ENCODE measurements at places on chromosomes 5 and 9.
A peak's percentile ranks its signal among the peaks of the same experiment; 100 is the strongest.

GRCh38 chr5:8239646-8240045, 370.7 kb downstream of the MTRR start:
- no peak for DNase-seq

DNA sequence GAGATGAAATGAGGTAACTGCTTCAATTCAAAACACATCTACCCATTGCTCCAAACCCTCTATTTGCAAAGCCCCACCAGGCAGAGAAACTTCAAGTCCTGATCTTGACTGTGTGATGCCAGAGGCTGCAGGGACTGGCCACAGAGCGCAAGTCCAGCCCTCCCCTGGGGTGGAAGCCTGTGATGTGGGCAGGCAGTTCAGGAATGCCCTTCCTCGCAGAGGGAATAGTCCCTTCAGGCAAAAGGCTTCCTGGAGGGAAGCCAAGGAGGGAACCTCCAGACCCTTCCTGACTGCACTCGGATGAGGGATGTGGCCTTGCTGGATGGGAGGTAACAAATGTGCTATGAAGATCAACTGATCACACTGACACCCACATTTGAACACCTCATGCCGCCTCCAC, 131.2 kb downstream of the SLIT3 start:
- no peak for DNase-seq

DNA sequence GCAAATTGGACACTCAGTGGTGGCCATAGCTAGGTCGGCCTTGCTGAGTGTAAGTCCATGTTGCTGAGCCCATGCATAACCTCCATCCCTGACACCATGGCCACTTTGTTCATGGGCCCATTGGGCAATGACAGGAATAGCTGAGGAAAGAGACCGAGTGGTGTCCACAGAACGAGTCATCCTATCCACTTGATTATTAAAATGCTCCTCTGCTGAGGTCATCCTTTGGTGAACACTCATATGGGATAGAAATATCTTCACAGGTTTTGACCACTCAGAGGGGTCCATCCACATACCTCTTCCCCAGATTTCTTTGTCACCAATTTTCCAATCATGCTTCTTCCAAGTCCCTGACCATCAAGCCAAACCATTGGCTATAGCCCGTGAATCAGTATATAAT, 63.6 kb downstream of the PPIC start:
- DNase-seq = no peak

DNA sequence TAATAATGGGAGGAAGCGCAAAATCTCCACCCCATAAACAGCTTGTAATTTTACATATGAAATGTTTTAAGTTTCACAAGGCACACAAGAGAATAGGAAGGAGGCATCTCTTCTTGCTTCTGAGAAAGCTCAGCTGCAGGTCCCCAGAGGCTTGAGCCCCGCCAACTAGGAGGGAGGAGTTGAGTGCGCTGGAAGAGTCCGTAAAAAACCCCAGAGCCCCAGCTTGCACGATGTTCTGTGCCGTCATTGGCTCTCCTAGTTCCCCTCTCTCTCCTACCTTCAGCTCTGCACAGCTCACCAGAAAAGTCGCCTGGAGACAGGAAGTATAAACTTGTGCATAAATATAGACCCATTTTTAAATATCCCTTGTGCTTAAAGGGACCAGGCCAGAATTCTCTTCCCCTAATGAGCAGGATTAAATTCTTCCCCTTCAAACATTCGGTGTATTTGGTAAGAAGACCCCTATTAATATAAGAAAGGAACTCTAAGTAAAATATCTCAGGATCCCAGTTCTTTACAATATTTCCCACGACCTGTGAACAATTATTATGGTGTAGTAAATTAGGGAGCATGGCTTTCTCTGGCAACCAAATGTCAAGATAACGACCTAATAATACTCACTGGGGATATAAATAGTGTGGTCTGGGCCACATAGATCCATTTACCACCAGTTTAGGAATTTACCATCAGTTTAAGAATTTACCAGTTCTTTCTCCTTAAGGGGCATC, 13.7 kb downstream of the GLRX start:
- peak; percentile 81 for DNase-seq

- DNase-seq = no peak
Observed at GRCh38 chr5:174307656-174308271, 262.3 kb downstream of the NSG2 start.

DNA sequence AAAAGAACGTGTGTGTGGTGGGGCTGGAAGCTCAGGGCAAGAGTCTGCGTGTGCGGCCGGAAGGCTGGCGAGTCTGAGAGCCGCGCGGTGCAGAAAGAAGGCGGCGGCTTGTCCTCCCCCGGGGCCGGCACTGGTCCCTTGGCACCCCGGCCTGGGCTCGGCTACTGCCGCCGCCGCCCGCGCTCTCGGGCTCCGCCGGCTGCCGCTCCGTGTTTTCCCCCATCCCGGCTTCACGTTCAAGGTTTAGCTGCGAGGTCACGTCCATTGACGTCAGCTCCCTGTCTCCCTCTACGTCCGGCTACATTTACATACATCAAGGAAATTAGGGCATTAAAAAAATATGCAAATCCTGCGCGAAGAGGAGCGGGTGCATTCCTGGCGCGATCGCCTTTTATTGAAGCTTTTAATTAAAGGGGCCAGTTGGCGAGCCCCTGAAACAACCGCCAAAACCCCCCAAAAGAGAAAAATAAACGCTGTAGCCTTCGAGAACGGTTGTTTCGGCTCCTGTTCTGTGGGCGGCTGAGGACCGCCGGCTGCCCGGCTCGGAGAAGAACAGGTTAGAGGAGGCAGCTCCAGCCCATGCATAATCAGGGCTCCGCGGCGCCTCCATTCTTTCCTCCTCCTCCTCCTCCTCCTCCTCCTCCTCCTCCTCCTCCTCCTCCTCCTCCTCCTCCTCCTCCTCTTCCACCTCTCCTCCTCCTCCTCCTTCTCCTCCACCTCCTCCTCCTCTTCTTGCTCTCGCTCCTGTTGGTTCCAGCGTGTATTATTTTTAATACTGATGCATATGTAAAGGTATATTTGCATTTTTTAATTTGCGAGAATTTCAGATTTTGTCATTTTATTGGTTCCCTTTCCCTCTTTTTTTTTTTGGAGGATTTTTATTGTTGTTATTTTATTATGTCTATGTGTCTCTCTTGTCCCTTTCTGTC, 207.0 kb downstream of the MEF2C start:
- DNase-seq = no peak

- no peak for DNase-seq
Observed at GRCh38 chr5:27810458-27810857, 772.1 kb upstream of the CDH9 start.

- no peak for DNase-seq
Observed at GRCh38 chr9:134995792-134996120, 78.0 kb upstream of the FCN1 start.

- DNase-seq = no peak
Observed at GRCh38 chr5:136038635-136039034, 9.8 kb downstream of the TGFBI start.

GRCh38 chr5:171961117-171961516, 45.3 kb downstream of the FBXW11 start:
- DNase-seq = no peak

DNA sequence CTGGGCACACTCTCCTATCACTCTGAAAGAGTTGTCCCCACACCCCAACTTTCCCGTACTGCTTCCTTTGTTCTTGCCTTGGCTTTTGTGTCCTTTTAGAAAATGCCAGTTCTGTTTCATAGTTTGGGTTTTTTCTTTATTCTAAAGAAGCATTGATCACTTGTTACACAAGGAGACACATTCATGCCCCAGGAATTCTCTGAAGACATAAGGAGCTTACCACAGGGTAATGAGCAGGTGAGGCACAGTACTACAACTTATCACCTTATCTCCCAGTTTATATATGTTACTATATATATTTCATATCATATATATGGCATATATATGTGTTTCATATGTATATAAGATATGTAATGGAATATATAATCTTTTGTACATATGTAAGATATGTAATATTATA, 6.5 kb upstream of the SSBP2 start:
- DNase-seq = no peak

DNA sequence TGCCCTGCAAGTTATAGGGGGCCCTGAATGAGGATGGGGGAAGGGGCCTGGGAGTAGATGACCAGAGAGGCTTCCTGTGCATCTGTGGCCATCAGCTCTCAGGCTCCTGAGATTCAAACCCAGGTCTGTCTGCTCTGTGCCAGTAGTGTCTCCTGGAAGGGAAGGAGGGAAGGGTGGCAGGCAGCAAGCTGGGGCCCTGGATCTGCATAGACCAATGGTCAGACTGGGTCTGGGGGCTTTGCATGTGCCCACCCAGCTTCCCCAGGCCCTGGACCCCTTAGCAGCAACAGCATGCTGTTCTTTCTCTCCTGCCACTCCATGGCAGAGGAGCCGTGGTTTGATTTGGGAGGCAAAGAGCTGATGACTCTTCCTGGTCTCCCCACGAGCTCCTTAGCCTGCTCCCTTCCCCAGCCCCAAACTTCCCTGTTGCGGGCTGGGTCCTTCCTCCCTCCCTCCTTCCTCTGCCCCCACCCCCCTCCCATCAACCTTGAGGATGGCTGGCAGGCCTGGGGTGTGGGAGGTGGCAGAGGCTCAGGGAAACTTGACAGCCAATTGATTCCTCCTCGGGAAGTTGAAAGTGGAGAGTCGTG, 31.6 kb downstream of the DAB2IP start:
- DNase-seq = no peak

DNA sequence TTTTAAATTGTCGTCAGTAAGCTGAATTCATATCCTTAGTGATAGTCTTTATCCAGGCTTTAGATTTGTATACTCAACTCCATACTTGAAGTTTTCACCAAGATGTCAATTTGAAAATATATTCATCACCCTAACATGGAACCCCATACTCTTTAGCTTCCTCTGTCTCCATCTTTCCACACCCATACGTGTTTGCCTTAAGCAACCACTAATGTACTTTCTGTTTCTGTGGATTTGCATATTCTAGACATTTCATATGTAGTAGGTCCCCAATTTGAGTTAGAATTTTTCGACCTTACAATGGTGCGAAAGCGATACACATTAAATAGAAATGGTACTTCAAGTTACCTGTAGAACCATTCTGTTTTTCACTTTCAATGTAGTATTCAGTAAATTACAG, 65.2 kb downstream of the NSD1 start:
- no peak for DNase-seq

- no peak for DNase-seq
Observed at GRCh38 chr5:180069589-180070247, 1.8 kb downstream of the RNF130 start.

- no peak for DNase-seq
Observed at GRCh38 chr5:96064877-96065276, 103.2 kb upstream of the ELL2 start.
